ENCODE measurements at places on chromosomes 6 and 20.

GRCh38 chr6:16154904-16155303 is 26.0 kb downstream of the MYLIP start:
- DNase-seq, result no peak

GRCh38 chr6:95230071-95230740 is 347.1 kb upstream of the MANEA start:
- no peak for DNase-seq

DNA sequence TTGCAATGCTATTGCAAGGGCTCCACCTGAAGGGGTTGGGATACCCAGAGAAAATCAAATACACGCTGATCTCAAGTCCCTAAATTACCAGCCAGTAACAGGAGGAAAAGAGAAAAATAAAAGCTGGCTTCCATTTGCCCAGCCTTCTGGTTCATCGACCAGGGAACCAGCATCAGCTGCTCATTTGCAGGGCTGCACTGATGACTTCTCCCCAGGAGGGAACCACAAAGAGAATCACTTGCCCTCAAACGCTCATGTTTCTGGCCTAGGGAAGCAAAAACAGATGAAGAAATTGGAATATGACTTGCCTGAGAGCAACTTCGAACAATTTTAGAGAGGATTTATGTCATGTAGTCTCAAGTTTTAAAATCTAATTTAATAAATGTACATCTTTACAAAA is 119.7 kb downstream of the SH3BGRL2 start:
- DNase-seq, result no peak

- no peak for DNase-seq
These were observed 11.0 kb upstream of the HDGFL1 start for GRCh38 chr6:22558288-22558882.

- DNase-seq, result no peak
These were observed 15.6 kb downstream of the PKIG start for GRCh38 chr20:44597930-44598329.

DNA sequence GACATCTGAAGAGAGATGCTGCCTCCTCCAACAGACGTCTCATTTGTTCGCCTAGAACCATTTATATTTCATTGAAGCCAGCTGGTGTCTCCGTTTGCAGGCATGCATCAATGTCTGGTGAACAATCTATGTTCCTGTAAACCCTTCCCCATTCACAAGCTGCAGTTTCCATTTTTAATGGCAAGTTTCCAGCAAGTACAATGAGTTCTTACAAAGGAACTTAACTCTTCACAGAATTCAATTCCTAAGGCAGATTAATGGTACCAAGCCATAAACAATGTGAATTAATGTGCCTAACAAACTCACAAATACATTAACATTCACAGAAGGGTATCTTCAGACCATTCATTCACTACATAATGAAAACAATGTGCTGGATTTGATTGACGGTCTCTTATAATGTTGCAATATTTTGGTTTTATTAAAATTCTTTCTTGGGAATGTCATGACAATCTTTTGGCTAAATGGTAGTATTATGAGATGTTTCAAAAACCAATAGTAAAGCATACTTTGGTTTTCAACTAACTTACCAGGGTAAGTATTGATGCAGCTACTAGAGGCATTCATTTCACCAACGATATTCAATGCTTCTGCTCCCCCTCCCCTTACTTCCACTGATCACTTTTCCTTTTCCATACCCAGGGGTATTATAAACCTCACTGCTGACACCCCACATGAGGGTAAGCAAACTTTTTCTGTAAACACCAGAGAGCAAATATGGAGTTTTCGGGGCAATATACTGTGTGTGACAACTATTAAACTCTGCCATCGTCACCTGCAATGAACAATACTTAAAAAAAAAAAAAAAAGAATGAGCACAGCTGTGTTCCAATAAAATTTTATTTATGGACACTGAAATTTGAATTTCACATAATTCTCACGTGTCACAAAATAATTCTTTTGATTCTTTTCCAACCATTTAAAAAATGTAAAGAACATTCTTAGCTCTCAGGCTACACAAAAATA is 4.2 kb downstream of the AKIRIN2 start:
- DNase-seq, result no peak

- DNase-seq, result peak; percentile 52
These were observed 809 bp downstream of the SRPK1 start for GRCh38 chr6:35919827-35920751.

DNA sequence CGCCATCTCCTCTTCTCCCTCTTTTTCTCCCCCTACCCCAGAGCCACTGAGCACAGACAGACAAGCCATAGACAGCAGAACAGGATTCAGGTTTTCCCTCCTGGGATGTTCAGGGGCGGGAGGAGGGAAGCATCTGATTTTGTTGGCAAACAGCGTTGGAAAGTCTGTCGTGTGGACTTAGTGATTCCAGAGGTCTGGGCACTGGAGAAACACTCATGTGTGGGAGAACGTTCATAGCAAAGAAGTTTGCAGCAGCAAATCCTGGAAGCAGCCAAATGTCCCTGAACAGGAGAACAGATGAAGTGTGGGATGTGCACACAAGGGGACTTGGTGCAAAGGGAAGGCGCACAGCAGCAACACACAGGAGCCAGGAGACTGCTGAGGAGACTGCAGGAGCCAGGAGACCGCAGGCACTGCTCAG is 264.1 kb upstream of the CDYL start:
- DNase-seq, result no peak

- no peak for DNase-seq
These were observed 232.8 kb upstream of the EXOC2 start for GRCh38 chr6:925656-926213.

- no peak for DNase-seq
These were observed 154.6 kb downstream of the ZDHHC14 start for GRCh38 chr6:157535340-157536222.

DNA sequence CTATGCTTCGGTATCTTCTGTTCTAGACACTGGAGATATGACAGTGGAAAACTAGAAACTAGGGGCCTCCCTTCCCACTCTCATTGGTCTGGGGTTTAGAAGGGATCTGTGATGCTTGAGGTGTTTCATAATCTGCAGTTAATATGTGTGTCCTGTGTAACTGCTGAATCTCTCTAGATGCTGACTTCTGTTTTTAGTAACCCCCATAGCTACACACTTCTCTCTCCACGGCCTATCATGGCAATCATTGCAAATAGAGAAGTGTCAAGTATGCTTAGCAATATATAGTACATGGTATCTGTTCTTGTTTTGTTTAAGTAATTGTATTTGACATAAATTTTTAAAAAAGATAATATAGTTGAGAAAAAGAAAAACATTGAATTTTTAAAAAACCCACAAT is 394.6 kb upstream of the MMS22L start:
- no peak for DNase-seq

DNA sequence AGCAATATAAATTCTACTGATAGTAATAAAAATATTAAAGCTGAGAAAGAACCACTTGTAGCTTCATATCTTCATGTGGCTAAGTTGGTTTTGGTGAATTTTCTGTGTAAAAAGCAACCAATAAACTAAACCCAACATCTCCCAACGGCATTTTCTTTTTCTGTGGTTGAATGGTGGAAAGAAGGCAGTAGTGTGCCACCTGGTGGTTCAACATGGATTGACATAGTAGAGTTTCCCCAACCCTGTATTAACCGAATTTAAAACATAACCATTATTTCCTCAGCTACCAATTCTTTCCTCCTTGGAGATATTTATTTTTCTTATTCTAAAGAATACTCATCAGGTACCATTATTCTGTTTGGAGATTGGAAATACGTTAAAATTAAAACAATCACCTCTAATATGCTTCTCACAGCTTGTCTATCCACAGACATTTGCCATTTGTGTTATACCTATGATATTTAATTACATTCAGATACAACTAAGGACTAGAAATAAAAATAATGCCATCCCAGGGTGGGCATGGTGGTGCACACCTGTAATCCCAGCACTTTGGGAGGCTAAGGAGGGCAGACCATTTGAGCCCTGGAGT is 117.1 kb upstream of the EEF1E1 start:
- DNase-seq, result peak; percentile 4

GRCh38 chr6:14258695-14259593 is 141.4 kb downstream of the CD83 start:
- no peak for DNase-seq

GRCh38 chr6:143187238-143187923 is 126.7 kb downstream of the AIG1 start:
- no peak for DNase-seq

DNA sequence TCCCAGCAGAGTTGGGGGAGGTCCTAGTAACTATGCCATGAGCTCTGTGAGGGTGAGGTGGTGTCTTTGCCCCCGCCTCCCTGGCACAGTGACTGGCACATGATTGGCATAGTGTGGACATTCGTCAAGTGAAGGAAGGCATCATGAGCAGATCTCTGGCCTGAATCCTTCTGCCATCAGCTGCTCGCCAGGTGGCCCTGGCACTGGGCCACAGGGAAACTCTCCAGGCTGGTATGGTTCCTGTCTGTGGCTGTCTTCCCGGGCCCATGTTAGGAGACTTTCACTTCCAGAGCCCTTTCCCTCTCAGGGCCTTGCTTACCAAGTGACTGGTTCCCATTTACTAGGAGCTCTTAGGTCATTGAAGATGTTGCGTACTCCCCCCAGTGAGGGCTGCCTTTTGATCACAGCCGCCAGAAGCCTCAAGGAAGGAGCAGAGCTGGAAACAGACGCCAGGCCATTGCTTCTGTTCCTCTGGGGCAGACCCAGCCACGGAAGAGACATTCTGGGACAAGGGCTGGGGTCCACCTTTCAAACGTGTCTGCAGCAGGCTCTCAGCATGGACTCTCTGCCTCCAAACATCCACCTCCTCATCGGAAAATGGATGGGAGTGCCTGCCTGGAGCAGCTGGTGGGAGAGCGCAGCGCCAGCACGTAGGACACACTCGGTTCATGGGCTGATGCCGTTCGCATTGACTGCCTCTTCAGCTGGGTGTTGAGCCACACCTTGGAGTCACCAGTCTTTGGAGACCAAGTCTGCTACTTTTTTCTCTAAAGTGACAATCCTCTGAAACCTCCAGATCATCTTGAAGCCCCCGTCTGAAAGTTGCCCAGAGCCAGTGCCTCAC is 67.2 kb downstream of the PTPN1 start:
- no peak for DNase-seq

GRCh38 chr6:44278774-44279697 is 8.8 kb downstream of the TMEM151B start:
- no peak for DNase-seq

DNA sequence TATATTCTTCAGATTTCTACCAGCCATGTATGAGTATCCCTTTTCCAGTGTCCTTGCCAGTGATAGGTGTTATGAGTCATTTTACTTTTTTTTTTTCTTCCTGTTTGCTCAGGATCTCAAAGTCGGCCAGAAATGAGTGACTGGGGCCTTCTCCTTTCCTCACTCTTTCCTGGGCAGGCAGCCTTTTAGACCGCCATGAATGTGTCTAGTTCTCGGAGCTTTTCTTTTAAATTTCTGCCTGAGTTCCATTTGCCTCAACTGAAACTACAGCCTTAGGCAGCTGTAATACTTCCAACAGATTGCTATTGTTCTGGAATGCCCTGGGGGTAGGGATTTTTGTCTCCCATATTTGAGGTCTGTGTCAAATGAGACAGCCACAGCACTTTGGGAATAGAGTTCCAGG is 83.7 kb downstream of the STXBP5 start:
- DNase-seq, result no peak

- no peak for DNase-seq
These were observed 192.2 kb downstream of the TPBG start for GRCh38 chr6:82555801-82556200.

DNA sequence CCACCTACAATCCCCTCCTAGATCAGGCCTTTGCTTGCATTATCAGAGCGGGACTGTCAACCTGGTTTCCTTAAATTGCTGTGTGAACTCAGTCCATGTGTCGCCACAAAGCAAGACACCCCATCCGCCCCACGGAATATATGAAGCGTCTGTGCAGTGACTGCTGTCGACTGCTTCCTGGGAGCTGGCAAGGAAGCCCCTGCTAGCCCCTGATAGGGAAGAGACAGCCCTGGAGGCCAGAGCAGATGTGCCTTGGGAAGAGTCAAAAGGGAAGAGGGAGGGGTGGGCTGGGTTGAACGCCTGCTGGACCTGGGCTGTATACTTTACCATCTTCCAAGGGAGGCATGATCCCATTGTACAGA is 44.1 kb upstream of the APCDD1L start:
- no peak for DNase-seq

DNA sequence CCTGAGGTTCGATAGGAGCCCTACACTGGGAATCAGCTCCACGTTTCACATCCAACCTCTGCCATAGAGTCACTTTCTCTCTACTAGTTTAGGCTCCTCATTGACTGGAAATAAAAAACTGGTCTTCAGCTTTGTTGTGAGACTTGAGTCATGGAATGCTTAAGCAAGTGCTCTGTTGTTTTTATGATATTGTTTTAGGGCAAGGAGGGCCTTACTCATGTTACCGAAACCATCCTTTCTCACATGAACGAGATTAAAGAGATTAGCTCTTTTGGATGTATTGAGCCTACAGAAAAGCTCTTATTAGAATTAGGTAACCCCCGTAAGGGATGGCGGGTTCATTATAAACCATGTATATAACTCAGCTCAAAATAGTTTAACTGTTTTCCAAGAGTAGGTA is 6.9 kb upstream of the MOCS1 start:
- DNase-seq, result no peak

DNA sequence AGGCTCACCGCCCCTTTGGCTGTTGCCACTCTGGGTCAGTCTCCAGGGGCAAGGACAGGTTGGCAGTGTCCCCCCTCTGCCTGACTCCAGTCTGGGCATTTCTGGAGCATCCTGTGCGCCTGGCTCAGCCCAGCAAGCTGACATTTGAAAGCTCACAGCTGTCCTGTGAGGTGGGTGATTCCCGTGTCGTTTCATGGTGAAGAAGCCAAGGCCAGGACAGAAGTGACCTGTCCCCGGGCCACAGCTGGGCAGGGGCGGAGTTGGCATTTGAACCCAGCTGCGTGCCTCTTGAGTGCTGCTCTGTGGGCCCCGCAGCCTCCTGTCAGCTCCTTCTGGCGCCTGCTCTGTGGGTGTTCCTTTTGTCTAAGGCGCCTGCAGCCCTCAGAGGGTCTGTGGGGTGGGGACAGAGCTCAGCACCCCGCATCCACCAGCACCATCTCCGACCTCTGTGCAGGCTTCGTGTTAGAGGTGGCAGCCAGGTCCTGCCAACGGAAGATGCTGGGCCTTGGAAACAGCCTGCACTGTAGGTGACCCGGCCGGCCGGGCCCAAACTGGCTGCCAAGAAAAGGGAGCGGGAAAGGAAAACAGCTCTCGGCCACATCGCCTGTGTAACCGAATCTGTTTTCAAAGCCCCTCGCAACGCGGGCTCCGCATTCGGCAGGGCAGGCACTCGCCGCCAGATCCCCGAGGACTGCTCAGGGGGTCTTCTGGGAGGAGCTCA is 5.8 kb upstream of the GATA5 start:
- DNase-seq, result no peak

- DNase-seq, result no peak
These were observed 367 bp upstream of the PCIF1 start for GRCh38 chr20:45934046-45934585.

GRCh38 chr6:116691154-116691553 is 10.1 kb downstream of the KPNA5 start:
- DNase-seq, result no peak

DNA sequence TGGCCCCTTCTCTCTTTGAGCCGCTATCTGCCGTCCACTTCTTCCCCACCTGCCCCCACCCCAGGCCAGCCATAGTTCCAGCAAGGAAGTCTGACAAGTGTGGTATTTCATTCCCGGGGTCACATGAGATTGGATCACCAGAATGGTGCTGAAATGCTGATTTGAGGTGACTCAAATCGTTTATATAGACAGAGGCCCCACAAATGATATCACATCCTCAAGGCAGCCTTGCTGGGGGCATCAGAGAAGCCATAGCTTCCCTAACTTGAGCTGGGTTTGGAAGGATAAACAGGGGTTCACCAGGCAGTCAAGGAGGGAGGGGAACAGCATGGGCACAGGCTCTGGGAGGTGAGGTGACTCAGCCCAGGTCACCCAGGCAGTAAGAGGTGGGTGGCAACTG is 9.9 kb downstream of the SDCBP2 start:
- no peak for DNase-seq

GRCh38 chr20:24764027-24764793 is 184.9 kb upstream of the CST7 start:
- DNase-seq, result no peak
